Stimulated activated CD4-positive, alpha-beta T cell treated with anti-CD3 and anti-CD28 coated beads, Interleukin-15, amount 100 ng/mL, for 1 hour (primary cell): ENCODE measurements at places on chromosomes 3 and 15.

- no peak for DNase-seq
These were observed 139.0 kb downstream of the PGPEP1L start for GRCh38 chr15:98868564-98868963.

GRCh38 chr3:98583766-98584165 lies 9.6 kb downstream of the CPOX start:
- no peak for DNase-seq

DNA sequence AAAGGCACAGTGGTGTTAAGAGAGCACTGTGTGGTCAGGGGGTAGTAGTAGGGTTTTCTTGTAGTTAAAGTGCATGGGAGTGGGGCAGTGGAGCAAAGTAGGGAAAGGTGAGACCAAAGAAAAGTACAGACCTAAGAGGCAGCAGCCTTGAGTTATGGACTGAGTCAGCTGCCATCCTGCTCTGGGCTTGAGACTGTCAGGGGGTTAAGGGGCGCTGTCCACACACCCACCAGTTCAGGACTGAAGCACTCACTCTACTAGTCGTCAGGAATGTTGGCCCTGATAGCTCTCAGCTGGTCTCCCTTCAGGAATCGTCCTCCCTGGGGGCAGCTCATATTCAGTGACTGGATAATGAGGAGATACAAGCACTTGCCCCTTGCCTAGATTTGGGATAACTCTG lies 7.9 kb downstream of the CCR4 start:
- DNase-seq: no peak

- DNase-seq: no peak
These were observed 69.7 kb upstream of the LINGO1 start for GRCh38 chr15:77702211-77702957.

- DNase-seq: no peak
These were observed 183.4 kb upstream of the GADL1 start for GRCh38 chr3:31077826-31078225.

- no peak for DNase-seq
These were observed 44.4 kb downstream of the PCOLCE2 start for GRCh38 chr3:142844339-142844977.
